Activated CD8-positive, alpha-beta memory T cell treated with anti-CD3 and anti-CD28 coated beads for 24 hours (primary cell): ENCODE measurements at places on chromosomes 7 and 10.

- peak; percentile 9 for DNase-seq
These were observed 232.1 kb downstream of the PTPRN2 start for GRCh38 chr7:158355456-158356065.

- no peak for DNase-seq
These were observed 12.9 kb downstream of the AGK start for GRCh38 chr7:141563956-141564623.

- no peak for DNase-seq
These were observed 8.3 kb upstream of the WASL start for GRCh38 chr7:123757095-123757494.

GRCh38 chr7:157337316-157338149 lies 729 bp downstream of the DNAJB6 start:
- DNase-seq = peak; percentile 85

DNA sequence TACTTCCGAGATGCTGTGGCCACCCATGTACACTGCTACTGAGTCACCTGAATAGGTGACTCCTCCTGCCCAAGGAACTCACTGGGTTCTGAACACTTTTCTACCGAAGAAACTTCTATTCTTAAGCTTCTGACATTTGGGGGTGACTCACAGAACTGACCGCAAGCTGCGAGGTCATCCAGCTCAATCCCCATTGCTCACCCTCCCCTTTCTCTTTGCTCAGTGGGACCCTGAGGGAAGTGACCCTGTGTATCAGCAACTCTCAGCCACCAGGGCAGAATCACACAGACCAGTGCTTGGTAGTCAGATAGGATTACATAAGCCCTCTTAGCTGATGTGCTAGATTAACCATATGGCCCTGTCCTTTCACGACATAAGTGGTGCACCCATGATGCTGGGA lies 46.3 kb downstream of the INSYN2A start:
- DNase-seq = no peak

GRCh38 chr7:17123020-17123419 lies 175.4 kb upstream of the AHR start:
- no peak for DNase-seq

DNA sequence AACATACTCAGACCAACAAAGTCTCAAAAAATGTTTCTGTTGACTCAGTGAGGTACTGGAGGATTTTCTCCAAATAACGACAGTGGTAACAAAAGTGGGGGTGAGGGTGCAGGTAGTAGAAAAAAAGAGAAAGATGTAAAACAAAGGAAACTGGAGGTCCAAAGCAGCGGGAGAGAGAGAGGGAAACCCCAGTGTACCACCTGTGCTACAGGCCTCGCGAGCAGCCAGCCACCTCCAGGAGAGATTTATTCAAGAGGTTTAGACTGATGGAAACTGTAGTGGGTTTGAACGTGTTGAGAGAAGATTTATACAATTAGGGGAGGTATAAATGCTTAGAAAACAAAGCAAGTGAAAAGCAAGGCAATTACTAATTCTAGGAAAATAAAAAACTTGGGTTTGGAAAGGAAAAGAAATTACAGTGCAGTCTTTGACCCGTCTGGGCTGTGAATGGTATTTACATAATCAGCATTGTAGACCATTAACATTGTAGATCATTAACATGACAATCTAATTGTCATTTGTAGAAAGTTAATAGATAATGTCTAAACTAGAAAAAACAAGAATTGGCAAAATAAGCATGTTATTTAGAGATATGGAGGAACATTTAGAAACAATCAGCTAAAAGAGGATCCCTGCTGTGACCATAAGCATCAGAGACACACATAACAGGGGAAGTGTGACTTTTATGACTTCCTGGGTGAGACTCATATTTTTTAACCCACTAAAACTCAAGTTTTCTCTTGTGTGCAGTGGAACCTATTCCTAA lies 180.0 kb downstream of the RELN start:
- no peak for DNase-seq

DNA sequence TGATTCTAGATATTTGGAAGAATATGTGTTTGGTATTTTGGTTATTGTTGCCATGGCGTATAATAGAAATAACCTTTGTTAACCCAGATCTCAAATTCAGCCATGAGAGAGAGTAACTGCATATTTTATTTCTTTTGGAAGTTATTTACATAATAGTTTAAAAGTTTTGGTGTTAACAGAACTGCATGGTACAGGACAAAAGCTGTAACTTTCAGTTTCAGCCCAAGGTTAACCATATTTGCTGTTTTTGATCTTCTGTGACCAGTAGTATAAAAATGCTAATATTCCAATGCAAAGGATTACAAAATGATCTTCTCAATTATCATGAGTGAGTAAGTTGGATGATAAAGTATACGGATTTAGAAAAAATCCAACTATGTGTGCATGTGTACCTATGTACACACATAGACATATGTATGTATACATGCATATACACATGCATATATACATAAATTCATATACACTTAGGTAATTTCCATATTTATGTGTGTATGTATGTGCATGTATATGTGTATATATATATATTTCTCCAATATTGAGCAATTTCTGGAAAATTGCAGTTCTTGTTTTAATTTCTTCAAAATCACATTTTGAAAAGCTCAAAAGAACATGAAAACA lies 38.0 kb upstream of the PIP4K2A start:
- DNase-seq = no peak

GRCh38 chr10:66910671-66911070 lies 15.2 kb upstream of the LRRTM3 start:
- no peak for DNase-seq

DNA sequence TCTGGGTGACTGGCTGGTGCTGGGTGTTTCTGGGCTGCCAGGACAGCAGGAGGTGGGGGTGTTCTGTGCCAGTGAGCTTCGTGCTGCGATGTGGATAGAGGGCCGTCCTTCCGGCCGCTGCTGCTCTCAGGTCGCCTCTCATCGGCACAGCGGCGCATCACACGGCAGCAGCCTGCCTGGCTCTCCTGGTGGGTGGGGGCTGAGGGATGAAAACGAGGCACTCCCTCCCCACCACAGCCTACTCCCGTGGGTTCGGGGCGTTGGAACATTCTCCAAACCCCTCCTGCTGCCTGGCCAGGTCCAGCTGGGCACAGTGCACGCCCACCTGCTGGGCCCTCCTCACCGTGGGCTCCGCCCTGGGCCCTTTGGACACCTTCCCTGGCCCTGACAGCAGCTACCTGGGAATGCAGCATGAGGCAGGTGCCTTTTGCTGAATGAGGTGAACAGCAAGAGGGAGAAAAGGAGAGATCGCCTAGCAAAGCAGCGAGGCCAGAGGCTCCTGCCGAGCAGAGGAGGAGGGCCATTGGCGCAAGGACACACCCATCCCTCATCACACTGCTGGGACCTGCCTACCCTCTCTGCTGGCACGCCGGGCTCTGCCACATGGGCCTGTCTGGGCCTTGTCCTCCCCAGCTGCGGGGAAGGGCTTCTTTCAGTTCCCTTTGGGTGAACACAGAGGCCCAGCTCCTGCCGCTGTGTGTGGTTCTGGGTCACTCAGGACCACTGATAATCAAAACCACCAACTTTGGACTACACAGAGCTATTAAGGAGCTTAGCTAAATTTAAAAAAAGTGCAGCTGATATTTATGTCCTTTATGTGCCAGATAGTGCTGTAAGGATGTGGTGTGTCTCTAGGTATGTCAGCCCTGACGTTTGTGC lies 33.4 kb downstream of the INPP5A start:
- DNase-seq = no peak

GRCh38 chr7:27641581-27642230 lies 21.0 kb downstream of the HIBADH start:
- no peak for DNase-seq

- DNase-seq = no peak
These were observed 182.4 kb upstream of the CDK1 start for GRCh38 chr10:60595852-60596251.

- no peak for DNase-seq
These were observed 282.3 kb downstream of the GATA3 start for GRCh38 chr10:8336629-8337331.

DNA sequence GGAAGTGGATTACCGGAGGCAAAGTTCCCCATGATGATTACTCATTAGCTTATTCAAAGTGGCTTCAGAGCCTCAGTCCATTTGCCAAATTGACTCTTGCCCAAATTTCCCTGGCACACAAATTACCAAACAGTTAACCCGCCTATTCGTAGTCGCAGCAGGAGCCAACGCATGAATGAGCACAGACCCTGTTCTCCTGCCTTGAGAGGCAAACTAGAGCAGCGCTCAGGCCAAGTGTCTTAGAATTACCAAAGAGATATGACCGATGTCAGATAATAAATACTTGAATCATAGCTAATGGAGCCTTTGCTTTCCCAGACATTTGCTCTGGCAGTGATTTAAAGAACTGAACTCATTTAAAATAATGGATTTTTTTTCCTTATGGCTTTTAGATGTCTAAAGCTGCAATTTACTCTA lies 64.9 kb downstream of the CTTNBP2 start:
- DNase-seq = no peak

DNA sequence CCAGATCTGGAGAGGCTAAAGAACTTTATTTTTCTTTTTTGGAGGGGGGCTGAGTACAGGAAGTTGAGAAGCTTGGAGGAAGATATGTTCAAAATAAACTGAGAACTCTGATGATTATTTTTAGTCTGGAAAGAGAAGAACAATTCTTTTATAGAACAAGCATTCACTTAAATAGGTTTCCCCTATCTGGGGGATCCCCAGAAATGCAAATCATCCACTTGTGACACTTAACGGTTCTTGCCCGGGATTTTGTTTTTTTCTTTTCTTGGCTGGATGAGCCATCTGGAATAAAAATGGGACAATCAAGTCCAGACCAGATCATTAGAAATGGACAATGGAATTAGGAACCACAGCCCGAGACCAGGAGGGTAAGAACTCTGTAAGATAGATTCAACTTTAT lies 95.9 kb upstream of the EGR2 start:
- no peak for DNase-seq

DNA sequence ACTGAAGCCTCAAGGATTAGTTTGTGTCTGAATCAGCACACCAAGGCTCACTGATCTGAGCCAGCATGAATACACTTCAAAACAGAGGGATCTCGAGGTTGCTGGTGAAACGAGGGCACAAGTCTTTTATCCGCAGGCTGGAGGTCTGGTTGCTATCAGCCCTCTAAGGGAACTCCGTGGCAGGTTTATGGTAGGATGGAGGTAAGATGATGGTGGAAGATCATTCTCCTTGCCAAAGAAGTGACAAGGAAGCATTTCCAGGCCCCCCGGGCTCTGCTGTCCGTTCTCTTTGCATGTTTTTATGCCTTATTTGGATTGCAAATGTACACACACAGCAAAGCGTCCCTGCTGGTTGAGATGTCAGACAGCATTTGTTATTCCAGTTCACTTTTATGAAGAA lies 268.3 kb downstream of the ARHGAP12 start:
- DNase-seq = no peak

- DNase-seq = no peak
These were observed 512.6 kb upstream of the FOXK1 start for GRCh38 chr7:4169455-4169854.

DNA sequence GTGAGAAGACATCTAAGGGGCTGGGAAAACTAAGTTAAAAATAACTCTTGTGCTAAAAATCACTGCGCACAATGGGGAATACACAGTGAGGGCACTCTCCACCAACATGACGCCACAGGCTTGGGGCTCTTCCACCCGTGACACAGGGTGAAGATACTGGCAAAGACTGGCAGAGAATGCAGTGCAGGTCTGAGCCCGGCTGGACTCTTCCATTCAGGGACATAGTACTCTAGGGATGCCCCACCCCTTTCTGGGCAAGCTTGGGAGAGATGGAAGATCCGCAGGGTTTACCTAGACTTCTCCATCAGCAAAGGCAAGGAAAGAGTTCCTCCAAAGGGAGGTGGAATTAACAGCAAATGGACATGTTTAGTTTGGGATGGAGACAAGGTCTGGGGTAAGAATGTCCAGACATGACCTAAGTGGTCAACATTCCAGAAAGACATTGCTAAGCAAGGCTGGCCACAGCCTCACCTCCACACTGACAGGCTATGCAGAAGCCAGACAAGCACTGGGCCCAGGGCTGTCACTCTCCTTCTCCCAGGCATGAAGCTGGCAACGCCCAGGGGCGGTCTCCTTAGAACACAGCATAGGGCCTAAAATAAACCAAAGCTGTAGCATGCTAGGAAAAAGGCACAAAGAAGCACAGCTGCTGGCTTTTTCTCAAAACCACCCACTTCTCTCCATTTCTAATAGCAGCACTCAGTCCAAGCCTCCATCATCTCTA lies 28.1 kb downstream of the XPNPEP1 start:
- no peak for DNase-seq

DNA sequence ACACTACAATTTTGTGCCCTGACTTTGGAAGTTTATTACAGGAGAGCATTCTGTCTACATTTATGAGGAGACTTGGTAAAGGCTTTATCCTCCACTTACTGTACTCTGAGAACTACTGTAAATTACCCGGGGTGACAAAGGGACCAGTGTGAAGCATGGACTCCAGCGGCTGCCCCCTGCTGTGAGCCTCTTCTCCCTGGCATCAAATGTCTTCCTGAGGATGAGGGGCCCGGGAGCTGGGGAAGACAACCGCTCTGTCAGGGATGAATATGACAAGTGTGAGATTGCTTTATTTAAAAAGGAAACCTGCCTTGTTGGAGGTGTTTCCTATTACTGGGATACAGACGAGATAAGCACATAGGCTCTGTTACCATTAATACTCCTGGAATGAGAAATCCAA lies 714.8 kb downstream of the CCSER2 start:
- no peak for DNase-seq

DNA sequence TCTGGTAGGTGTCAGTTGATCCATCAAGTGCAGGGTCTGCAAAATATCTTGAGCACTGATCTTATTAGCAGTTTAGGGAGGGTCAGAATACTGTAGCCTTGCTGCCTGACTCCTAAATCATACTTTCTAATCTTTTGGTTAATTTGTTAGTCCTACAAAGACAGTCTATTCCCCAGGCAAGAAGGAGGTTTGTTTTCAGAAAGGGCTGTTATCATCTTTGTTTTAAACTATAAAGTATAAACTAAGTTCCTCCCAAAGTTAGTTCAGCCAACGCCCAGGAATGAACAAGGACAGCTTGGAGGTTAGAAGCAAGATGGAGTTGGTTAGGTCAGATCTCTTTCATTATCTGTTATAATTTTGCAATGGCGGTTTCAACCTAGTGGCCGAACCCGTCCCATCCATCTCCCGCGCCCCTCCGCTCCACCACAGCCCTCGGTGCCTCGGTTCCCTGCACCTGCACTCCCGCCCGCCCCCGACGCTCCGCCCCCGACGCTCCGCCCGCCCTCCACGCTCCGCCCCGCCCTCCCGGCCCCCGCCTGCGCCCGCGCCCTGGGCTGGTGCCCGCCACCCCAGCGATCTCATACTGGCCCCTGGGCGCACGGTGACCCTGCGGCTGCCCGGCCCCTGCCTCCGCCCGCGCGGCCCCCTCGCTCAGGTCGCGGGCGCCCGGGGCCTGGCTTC lies at the start of gene ADCK2:
Gene ADCK2, plus strand, starts transcription at position 564 of the 681 bp plus-strand sequence. CDS start 386 bp downstream, outside the sequence.
- DNase-seq = no peak

DNA sequence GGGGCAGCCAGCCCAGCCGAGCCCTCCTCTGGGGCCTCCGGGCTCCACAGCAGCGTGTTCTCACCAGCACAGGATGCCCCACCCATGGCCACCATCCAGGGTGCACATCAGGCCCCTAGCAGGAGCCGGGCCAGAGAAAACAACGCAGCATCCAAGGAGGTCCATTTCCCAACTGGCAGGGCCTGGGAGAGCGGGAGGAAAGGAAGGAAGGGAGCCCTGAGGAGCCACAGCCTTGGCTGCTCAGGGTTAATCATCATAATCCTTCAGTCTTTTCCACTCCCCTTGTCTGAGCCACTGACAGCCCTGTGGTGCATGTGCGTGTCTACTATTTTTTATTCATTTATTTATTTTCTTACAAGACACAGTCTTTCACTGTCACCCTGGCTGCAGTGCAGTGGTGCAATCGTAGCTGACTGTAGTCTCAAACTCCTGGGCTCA lies 3.6 kb downstream of the PLAC9 start:
- DNase-seq = no peak

GRCh38 chr10:29651767-29652166 lies 17.0 kb upstream of the SVIL start:
- no peak for DNase-seq
